ENCODE measurements at places on chromosomes 4 and X.

DNA sequence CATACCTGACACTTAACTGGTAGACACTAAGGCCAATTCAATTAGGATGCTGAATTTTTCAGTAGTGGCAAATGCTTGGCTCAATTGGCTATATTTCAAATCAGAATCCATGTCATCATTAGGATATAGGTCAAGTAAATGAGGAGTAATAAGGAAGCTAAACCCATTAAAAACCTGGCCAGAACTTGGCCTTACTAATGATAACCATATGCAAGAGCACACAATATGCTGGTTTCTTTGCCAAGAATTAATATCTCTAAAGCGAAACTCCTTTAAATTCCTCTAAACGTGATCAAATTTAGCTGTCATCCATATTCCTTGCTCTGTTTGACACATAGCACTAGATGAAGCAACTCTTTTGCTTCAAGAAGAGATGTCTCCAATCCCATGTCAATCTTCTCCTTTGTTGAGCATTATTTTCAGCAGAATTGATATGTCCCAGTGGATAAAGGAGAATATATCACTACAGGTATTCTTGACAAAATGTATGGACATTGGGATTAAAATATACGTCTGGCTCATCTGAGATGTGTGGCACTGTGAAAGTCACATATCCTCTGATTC lies 206.1 kb upstream of the ANKRD50 start:
- DNase-seq = no peak

- DNase-seq = peak; percentile 71
Measured at GRCh38 chr4:150079081-150079581, 886 bp downstream of the DCLK2 start.

GRCh38 chr4:128916832-128917231 lies 107.3 kb downstream of the JADE1 start:
- peak; percentile 92 for DNase-seq

- no peak for DNase-seq
Measured at GRCh38 chr4:56468097-56468422, 643 bp downstream of the SRP72 start.

- DNase-seq = peak; percentile 25
Measured at GRCh38 chrX:150983521-150984168, 510 bp downstream of the HMGB3 start.

DNA sequence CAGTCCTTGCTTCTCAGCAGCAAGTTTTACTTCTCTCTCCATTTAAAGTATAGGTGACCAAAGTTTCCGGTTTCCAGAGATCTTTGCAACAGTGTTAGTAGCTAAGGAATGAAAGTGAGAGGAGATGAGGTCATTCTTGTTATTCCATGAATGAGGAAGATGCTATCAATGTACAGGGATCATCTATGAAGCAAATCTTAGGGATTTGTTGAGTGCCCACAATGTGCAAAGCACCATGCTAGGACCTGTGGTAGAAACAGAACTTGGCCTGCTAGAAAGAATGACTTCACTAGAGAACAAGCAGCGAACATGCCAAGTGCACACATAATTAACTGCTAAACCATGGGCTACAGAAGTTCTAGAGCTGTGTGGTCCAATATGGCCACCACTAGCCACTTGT lies 112.5 kb downstream of the MID1 start:
- no peak for DNase-seq

DNA sequence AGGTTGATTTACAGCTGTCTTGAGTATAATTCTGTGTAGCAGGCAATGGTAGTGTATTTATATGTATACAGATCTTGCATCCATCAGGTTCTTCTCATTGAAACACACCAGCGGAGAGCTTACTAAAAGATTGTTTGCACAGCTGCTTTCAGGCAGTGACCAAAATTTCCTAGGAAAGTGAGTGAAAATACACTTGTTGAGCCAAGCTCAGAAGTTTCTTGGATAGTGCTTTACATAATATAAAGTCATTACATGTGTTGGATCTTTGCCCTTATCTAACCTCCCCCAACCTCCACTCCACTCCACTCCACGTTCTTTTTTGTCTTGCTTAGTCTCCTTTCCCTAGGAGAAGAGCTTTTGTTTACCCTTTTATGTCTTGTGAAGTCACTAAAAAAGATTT lies 34.1 kb downstream of the CNKSR2 start:
- DNase-seq = no peak

- no peak for DNase-seq
Measured at GRCh38 chr4:23894021-23894420, 4.2 kb upstream of the PPARGC1A start.

- DNase-seq = peak; percentile 76
Measured at GRCh38 chr4:101418055-101418454, 70.7 kb upstream of the PPP3CA start.

GRCh38 chr4:8704632-8705031 lies 112.1 kb downstream of the CPZ start:
- no peak for DNase-seq

DNA sequence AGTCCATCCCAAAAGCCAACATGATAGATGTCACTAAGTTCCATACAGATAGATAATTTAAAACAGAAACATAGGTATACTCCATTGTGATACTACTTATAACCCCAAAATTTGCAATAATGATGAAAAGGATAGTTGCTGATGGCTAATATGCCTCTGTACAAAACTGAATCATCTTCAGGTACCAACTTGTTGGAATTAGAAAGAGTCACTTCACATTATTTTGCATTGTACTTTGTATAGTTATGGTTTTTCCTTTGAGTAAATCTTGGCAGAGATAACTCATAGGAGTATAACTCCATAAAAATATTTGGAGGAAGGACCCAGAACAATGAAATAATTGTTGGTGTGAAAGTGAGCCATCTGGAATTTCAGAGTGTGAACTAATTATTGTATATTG lies 17.6 kb downstream of the GIMD1 start:
- no peak for DNase-seq

GRCh38 chr4:88110826-88111225 lies 47.6 kb downstream of the ABCG2 start:
- DNase-seq = no peak

GRCh38 chr4:123449362-123449761 lies 52.8 kb downstream of the SPRY1 start:
- no peak for DNase-seq

- no peak for DNase-seq
Measured at GRCh38 chr4:164571593-164572390, 182.1 kb upstream of the SMIM31 start.

- DNase-seq = peak; percentile 5
Measured at GRCh38 chr4:176217510-176217909, 22.1 kb upstream of the SPATA4 start.

Measured in hematopoietic multipotent progenitor cell treated with erythropoietin and hydrocortisone succinate and interleukin-3 and kit ligand, for 4 days (in vitro differentiated cells).